Endothelial cell (in vitro differentiated cells): ENCODE measurements at places on chromosomes 1 and 21.

- DNase-seq: no peak
Measured at GRCh38 chr1:239858057-239858456, 233.6 kb upstream of the FMN2 start.

- DNase-seq: no peak
Measured at GRCh38 chr1:228011721-228012311, 5.0 kb downstream of the WNT3A start.

- DNase-seq: no peak
Measured at GRCh38 chr1:64005801-64006200, 197.6 kb upstream of the UBE2U start.

DNA sequence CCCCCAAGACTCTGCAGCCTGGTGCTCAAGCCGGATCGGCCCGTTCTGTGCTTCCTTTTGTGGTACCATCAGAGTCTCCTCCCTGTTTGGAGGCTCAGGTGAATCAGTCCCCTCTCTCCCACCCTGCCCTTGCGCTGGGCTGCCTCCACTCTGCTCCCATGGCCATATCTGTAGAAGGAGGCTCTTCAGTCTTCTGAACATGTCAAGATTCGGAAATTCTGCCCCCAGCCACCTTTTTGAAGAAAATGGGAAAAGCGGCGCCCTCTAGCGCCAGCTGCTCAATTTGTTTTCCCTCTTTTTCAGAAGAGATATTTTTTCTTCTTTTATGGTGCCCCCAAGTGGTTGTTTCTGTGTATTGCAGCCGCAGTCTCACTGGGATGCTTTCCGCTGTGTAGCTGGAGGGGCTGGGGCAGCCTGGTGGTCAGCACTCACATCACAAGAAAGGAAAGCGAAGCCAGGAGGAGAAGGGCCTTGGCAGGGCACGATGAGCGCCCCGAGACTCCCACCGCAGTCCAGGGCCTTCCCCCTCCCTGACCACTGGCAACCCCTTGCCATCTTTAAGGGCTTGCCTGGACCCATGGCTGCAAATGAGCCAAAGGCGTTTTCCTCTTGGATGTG is 58.4 kb upstream of the CACNA1E start:
- peak; percentile 91 for DNase-seq

DNA sequence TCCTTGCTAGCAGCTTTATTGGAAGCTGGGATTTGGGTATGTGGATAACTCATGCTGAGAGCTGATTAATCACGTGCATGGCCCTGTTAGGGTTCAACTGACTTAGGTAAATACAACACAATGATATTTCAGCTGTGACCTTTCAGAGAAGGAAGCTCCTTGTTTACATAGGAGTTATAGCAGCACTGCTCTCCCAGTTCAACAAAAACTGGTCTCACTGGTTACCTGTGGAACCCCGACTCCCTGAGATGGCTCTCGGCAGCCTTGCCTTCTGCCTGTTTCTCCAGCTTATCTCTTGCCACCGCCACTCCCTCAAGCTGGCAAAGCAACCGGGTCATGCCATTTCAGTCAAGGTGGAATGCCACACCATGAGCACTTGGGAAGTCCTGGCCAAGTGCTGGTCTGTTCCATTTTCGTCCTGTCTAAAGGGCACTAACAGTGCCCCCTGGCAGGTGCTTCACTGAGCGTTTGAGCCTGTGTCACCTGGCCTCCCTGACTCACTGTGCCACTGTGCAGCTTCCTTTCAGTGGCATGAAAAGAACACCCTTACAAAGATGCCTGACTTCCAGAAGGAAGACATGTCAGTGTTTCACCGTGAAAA is 31.6 kb downstream of the DOP1B start:
- no peak for DNase-seq

GRCh38 chr1:68585351-68585750 is 88.5 kb upstream of the DEPDC1 start:
- DNase-seq: no peak

GRCh38 chr1:239811211-239811885 is 280.3 kb upstream of the FMN2 start:
- DNase-seq: no peak

DNA sequence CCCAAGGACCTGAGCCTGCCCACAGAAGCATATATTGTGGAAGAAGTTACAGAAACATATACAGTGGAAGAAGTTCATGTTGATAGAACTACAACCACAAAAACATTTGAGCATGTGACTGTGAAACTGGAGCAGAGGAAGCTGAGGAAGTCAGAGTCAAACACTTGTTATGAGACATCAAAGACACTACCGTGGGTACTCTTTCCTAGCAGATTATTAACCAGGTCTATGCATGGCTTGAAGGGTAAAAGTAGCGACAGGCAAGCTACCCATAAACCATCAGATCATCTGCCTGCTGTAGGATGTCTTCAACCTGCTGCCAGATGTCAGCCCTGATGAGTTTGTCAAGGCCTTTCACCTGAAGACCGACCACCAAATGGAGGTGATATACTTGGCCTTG is 35.8 kb downstream of the IVNS1ABP start:
- DNase-seq: no peak

DNA sequence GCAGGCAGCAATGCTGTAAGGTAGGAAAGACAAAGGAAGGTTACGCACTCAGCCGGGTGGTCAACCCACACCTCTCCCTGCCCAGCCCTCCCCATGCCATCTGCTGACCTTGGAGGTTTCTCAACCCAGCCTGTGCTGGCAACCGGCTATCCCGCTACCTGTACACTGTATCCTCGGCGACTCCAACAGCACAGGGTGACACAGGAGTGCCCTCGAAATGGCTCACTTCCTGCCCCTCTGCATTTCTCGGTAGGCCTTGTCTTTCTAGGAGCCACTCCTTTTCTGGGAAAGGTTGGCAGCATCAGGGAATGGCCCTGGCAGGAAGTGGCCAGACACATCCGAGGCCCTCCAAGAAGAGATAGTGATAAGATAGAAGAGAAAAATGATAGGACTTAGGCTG is 124.0 kb downstream of the PROX1 start:
- DNase-seq: no peak

DNA sequence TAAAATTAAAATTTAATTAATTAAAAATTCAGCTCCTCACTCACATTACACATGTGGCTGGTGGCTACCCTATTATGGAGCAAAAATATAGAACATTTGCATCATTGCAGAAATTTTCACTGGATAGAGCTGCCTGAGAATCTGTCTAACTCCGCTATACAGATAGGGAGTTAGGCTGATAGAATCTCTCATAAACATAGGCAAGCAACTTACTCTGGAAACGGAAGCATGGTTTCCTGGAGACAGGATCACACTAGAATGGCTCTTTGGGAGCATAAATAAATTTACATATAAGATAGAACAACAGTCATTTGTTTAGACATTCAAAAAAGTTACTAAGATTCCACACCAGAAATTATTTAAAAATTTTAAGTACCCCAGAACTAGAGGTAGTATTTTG is 12.2 kb upstream of the LAMC2 start:
- DNase-seq: no peak

- no peak for DNase-seq
Measured at GRCh38 chr21:44920694-44921604, at the start of gene ITGB2. Gene ITGB2, minus strand, starts transcription at chr21:44920899. Its CDS starts 10,117 bp downstream, at chr21:44910782.

DNA sequence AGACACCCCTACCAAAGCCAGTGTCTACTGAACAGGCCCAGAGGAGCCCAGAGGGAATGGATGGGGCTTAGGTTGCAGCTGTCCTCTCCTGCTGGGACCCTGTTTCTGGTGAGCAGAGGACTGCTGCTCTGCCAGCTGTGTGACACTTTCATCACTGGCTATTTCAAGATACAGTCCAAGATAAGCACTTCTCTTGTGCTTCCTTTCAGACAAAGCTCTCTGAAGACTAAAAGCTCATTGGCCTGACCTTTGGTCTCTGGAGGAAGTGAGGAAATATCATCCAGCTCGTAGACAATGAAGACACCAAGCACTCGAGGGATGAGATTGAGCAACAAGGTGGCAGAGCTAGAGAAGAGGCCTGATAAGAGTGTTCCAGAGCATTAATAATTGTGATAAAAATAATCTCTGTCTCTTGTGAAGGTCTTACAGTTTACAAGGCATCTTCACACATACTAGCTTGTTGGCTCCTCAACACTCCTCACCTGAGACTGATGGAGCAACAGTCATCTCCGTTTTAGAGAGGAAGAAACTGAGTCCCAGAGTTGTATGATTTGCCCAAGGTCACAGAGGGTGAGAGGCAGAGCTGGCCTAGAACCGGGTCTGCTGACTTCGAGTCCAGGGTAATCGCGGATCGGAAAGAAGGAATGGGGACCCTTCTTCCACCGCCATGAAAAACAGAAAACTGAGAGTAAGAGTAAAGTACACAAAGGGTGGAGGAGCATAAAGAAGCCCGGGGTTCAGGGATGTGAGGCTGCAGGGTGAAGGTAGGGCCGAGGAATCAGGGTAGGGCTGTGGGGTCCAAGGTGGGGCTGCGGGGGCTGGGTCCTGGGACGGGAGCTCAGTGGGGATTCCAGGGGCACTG is 666 bp downstream of the PAFAH2 start:
- DNase-seq: no peak

DNA sequence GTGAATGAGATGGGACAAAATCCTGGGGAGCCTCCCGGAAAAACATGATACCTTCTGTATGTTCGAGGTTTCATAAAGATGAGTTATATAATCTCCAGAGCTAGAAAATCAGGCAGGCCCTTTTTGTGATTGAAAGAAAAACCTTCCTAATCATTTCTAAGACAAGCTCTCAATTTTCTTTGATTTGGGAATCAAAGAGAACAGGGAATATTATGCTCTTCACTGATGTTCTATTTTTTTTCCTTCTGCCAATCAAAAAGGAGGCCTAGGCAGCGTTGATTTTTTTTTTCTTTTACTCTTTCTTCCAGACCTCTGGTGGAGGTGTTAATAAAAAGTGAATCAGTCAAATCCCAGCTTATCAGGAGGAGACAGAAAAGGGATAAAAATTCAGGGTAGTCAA is 34.5 kb downstream of the DIRAS3 start:
- no peak for DNase-seq

- DNase-seq: peak; percentile 32
Measured at GRCh38 chr1:229156872-229157271, 114.0 kb upstream of the RAB4A start.

DNA sequence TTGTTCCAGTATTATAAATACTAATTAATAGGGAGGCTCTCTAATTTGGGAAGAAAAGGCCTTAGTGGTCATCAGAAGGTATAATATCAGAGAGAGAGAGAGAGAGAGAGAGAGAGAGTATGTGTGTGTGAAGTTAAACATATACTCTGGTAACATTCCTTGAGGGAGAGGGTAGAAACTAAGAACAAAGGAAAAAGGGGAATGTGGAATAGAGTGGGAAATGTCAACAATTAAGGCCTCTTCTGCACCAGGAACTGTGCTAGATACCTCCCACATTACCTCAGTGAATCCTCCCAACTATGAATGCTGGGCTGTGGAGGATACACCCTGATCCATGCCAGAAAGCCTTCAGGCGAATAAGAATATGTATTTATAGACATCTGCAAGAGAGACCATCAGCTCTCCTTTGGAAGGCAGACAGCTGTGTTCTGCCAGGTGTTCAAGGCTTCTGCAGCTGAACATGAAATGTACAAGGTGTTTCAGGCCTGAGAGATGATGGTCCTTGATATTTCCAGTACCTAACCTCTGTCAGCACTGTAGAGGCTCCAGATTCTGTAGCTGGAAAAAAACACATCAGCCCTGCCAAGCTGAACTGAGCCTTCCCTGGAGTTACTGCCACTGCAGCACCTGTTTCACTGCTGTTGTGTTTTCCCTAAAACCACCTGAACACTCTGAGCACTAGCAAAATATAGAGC is 29.1 kb downstream of the TBX15 start:
- no peak for DNase-seq

DNA sequence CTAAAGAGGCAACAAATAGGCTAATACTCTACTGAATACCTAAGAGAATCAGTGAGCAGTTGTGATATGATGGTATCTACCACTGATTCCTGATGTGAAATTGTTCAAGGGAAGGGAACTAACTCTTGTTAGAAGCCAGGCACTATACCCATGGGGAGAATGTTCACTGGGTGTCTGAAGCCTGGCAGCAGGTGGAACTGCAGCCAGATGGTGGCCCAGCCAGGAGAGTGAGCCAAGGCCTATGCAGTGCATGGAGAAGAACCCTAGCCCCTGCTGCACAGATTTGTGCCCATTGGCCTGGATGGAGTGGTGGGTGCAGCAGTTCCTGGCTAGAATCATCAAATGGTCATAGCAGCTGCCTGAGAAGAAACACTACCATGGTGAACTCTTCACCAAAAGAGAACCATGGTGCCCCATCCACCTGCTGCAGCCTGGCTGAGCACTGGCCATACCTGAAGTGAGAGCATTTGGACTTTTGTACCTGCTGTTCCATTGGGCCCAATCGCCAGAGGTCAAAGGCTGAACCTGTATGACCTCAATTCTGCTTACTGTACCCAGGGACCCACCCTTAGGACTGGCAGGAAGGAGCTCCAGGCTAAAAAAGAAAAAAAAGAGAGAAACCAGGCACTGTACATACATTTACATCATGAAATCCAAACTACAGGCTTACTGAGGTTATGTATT is 118.8 kb upstream of the IVNS1ABP start:
- DNase-seq: no peak

GRCh38 chr1:145927916-145928643 is 796 bp upstream of the RBM8A start:
- no peak for DNase-seq

DNA sequence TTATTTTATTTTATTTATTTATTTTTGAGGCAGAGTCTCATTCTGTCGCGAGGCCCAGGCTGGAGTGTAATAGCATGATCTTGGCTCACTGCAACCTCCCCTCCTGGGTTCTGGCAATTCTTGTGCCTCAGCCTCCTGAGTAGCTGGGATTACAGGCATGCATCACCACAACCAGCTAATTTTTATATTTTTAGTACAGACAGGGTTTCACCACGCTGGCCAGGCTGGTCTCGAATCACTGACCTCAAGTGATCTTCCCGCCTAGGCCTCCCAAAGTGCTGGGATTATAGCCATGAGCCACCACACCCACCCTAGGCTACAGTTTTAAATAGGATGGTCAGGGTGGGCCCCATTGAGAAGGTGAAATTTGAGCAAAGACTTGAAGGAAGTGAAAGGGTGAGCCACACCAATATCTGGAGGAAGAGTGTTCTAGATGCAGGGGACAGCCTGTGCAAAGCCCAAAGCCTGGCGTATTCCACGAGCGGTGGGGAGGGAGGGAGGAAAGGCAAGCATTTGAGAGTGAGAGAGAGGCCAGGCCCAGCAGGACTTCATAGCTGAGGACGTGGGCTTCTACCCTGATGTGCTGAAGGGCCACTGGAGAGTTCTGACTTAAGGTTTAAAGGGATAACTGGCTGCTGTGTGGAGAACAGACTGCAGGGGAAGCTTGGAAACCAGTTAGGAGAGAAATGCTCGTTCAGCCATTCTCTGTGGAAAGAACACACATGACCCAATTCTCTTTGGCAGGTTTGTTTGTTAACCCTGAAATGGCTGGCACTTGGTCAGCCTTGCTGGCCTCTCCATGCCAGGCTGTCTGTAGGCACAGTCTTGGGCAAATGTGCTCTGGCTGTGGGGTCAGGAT is 62.6 kb upstream of the FAM20B start:
- DNase-seq: no peak

DNA sequence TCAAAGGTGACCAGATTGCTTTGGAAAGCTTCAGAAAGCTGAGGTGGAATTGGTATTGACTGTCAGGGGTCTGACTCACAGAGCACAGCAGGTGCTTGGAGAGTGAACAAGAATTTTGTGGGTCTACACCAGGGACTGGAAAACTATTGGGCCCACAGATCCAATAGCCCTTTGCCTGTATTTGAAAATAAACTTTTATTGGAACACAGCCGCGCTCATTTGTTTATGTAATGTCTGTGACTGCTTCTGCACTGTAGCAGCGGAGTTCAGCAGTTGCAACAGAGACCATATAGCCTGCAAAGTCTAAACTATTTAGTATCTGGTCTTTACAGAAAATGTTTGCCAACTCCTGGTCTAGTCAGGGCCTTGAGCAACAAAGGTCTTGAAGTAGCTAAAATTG is 315.6 kb downstream of the NFIA start:
- no peak for DNase-seq
